ENCODE measurements at places on chromosomes 5 and 9. TPM values are rescaled to one million over a fixed set of nuclear protein-coding genes. Genes with fewer than 3 reads are reported as not detected.

DNA sequence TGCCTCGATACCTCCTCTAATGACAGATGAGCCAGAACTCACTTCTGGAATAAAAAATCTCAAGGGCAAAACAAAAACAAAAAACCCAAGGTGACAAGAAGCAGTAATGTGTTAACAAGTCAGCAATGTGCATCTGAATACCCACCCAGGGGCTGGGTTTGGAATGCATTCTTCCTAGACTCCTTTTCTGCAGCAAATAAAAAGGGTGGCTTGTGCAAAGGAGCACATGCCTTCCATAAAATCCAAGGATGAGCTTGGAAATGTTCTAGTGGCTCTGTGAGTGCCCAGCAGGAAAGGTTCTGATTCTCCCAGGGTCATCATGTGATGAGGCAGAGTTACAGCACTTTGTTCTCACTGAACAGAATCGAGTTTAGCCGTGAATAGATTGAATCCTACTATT lies 599.9 kb downstream of the RAB3C start:
- H3K4me1 ChIP-seq = peaks cover 4% of the 10 kb centered on the region
- H3K27me3 ChIP-seq = no peaks in the 10 kb centered on the region
- H3K27ac ChIP-seq = no peak overlapping the region

- no peaks in the 10 kb centered on the region for H3K27me3 ChIP-seq
- H3K36me3 ChIP-seq = no peaks in the 10 kb centered on the region
- no peak overlapping the region for H3K27ac ChIP-seq
- H3K4me3 ChIP-seq = no peak overlapping the region
- DNase-seq = no peak
Measured at GRCh38 chr5:127410959-127411358, 106.5 kb upstream of the PRRC1 start.

DNA sequence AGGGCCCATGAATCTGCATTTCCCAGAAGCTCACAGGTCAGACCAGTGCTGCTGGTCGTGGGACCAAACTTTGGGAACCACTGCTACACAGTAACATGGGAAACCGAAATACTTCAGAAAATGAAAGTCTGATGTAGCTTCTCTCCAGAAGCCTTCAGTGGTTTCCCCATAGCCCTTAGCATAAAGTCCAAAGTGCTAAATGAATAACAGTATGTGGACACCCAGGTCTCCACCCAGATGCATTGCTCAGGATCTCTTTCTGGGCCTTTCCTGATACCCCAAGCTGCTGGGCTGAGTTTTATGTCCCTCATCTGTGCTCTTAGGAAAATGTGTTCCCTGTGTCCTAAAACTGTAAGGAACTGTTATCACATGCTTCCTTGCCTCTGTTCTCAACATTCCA lies 100.4 kb downstream of the NFIB start:
- peaks cover 16% of the 10 kb centered on the region for H3K4me1 ChIP-seq
- H3K27me3 ChIP-seq = no peaks in the 10 kb centered on the region
- H3K4me3 ChIP-seq = no peak overlapping the region
- DNase-seq = no peak
- no peaks in the 10 kb centered on the region for H3K36me3 ChIP-seq
- no peak overlapping the region for H3K27ac ChIP-seq

The NRG2 gene
- total RNA-seq = 0.21 TPM

The DOLK gene
- 17.2 TPM for total RNA-seq

The DNLZ gene
- 17.9 TPM for total RNA-seq

- H3K27ac ChIP-seq = no peak overlapping the region
- H3K4me3 ChIP-seq = no peak overlapping the region
- H3K36me3 ChIP-seq = no peaks in the 10 kb centered on the region
Measured at GRCh38 chr5:92409134-92409533, 1026.0 kb upstream of the ARRDC3 start.

DNA sequence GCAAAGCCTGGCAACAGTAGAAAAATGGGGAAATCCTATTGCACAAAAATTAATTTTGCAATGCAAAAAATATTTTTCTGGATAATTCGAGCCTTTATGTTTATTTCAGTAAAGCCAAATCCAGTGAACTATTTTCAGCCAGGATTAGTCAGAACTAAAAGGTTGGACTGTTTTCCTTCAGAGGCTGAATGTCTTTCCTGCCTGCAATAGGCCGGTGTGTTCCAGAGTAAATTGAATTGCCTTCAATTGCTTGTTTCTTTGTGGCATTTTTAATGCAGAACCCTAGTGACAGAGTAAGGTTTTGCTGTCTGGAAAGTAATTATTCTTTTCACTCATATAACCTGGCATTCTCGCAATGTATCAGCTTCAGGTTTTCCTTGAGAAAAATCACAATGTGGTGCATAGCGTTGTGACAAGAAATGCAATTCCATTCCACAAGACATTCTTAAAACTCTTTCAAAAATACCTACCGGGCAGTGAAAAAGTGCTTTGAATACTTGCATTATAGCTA lies 183.7 kb downstream of the GLIS3 start:
- H3K27me3 ChIP-seq = no peaks in the 10 kb centered on the region
- no peaks in the 10 kb centered on the region for H3K36me3 ChIP-seq
- no peak overlapping the region for H3K4me3 ChIP-seq
- H3K27ac ChIP-seq = no peak overlapping the region
- H3K4me1 ChIP-seq = no peaks in the 10 kb centered on the region
- DNase-seq = no peak

DNA sequence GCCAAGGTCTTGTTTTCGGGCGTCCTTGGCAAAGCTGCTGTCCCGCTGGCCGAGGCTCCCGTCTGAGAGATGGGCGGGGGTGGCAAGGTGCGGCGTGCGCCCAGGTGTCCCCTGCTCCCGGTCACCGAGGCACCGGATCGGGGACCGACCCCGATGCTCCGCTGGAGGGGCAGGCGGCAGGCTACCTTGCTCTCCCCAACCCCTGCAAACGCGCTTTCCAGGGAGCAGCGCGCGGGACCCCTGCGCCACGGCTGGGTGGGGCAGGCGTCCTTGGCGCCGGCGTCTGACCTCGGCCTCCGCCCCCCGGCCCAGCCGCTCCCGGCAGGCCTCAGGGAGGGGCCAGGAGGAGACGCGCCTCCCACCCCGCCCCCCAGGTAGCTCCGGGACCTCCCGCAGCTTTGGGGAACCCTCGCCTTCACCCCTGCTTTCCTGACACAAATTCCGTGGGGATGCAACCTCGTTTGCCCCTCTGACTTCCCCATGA lies 551 bp downstream of the N4BP3 start:
- H3K4me1 ChIP-seq = peaks cover 38% of the 10 kb centered on the region
- no peaks in the 10 kb centered on the region for H3K27me3 ChIP-seq
- H3K27ac ChIP-seq = peak overlapping the region; percentile 54
- H3K4me3 ChIP-seq = peak overlapping the region; percentile 98
- H3K36me3 ChIP-seq = no peaks in the 10 kb centered on the region
- no peak for DNase-seq

- H3K27me3 ChIP-seq = no peaks in the 10 kb centered on the region
- no peak overlapping the region for H3K27ac ChIP-seq
- H3K36me3 ChIP-seq = no peaks in the 10 kb centered on the region
- H3K4me1 ChIP-seq = peaks cover 3% of the 10 kb centered on the region
Measured at GRCh38 chr5:122871661-122872060, 26.2 kb downstream of the SNX24 start.

The CCDC192 gene
- total RNA-seq = 0.63 TPM

DNA sequence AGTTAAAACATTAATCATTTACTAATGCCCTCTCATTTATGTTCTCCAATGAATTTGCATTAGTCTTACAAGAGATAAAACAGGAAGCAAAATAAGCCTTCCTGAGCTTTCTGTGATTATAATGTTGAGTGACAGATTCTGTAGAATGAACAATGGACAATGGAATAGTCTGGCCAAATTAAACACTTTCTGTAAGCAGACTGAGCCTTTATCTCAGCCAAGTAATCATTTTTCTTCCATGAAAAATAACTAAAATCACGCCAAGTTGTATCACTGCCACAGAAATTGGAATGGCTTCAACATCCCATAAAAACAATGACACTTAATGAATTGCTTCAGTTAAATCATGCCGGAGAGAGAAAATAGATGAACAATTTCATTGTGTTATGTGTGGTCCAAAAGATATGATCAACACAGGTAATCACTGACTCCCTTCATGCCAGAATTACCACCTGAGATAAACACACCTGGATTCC lies 63.0 kb downstream of the TSSK1B start:
- DNase-seq = no peak
- H3K27me3 ChIP-seq = no peaks in the 10 kb centered on the region
- H3K4me1 ChIP-seq = no peaks in the 10 kb centered on the region
- H3K36me3 ChIP-seq = no peaks in the 10 kb centered on the region

The CCDC183 gene
- 1.6 TPM for total RNA-seq

DNA sequence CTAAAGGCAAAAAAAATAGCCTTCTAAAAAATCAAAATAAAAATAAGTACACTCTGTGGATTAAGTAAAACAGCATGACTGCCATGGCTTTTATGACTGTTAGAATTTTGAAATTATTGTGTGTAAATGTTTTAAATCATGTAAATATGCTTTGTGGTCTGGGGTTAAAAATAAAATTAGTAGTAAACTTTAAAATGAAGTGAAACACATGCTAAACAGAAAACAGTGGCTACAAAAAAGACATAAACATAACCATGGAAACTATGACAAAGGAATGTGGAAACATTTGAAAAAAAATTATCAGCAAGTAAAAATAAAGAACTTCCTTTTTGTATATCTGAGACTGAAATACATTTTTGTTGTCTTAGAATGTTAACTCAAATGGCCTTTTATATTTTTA lies 134.5 kb upstream of the SPEF2 start:
- no peaks in the 10 kb centered on the region for H3K36me3 ChIP-seq
- H3K4me3 ChIP-seq = no peak overlapping the region
- H3K27ac ChIP-seq = no peak overlapping the region
- H3K4me1 ChIP-seq = 0 out of 2 replicates have a peak, but pooled peaks cover 2% of the 10 kb centered on the region

DNA sequence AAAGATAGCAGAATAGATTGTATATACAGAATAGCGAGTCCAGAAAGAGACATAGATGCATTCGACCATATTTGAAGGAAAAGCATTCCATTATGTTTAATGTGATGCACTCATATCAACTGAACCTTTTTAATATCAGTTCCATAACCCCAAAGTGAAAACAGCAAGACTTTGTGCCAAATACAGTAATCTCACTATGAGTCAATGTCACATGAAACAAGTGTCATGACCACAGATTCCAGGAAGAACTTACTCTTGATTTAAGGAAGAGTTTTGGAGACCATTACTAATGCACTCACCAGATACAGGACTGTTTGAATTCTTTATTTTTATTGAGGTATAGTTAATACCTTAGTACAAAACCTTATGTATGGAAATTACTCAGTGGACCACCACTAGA lies 220.5 kb downstream of the SH3GL2 start:
- H3K27me3 ChIP-seq = no peaks in the 10 kb centered on the region
- H3K4me3 ChIP-seq = no peak overlapping the region
- no peak for DNase-seq
- no peak overlapping the region for H3K27ac ChIP-seq
- H3K36me3 ChIP-seq = no peaks in the 10 kb centered on the region
- no peaks in the 10 kb centered on the region for H3K4me1 ChIP-seq

The SCGB3A2 gene
- 63.6 TPM for total RNA-seq

The IFNA2 gene
- total RNA-seq = not detected

DNA sequence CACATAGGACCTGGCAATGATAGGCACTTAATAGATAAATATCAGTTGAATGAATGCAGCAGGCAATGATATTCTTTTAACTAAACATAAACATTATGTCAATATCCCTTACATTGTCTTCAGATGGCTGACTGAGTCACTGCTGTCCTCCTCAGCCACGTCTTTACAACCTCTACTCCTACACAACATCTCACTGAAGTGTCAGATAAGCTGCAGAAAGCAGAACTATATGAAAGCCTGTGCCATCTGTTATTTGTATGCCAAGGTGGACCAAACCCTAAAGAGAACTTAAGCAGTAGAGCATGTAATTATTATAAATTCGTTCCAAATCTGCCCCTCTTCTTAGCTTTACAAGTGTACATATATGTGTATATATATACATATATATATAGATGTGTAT lies 271.2 kb downstream of the RASEF start:
- no peak overlapping the region for H3K4me3 ChIP-seq
- DNase-seq = no peak

GRCh38 chr9:120177121-120177520 lies 402.8 kb downstream of the CDK5RAP2 start:
- no peaks in the 10 kb centered on the region for H3K36me3 ChIP-seq
- H3K27ac ChIP-seq = no peak overlapping the region
- H3K4me1 ChIP-seq = no peaks in the 10 kb centered on the region
- no peak for DNase-seq
- H3K4me3 ChIP-seq = no peak overlapping the region

GRCh38 chr5:151684690-151685361 lies 1.9 kb downstream of the SPARC start:
- peak; percentile 82 for DNase-seq
- H3K4me1 ChIP-seq = peaks cover 23% of the 10 kb centered on the region
- H3K27me3 ChIP-seq = no peaks in the 10 kb centered on the region
- H3K36me3 ChIP-seq = no peaks in the 10 kb centered on the region
- 0 out of 2 replicates have a peak overlapping the region, but pooled peaks have one; percentile 39 for H3K27ac ChIP-seq

- H3K27ac ChIP-seq = no peak overlapping the region
- H3K27me3 ChIP-seq = peaks cover 15% of the 10 kb centered on the region
- H3K4me3 ChIP-seq = no peak overlapping the region
- H3K4me1 ChIP-seq = peaks cover 5% of the 10 kb centered on the region
- H3K36me3 ChIP-seq = peaks cover 6% of the 10 kb centered on the region
Measured at GRCh38 chr5:176369934-176370711, 4.8 kb downstream of the ARL10 start.

The SPATA31D4 gene
- not detected for total RNA-seq

The MZB1 gene
- not detected for total RNA-seq

DNA sequence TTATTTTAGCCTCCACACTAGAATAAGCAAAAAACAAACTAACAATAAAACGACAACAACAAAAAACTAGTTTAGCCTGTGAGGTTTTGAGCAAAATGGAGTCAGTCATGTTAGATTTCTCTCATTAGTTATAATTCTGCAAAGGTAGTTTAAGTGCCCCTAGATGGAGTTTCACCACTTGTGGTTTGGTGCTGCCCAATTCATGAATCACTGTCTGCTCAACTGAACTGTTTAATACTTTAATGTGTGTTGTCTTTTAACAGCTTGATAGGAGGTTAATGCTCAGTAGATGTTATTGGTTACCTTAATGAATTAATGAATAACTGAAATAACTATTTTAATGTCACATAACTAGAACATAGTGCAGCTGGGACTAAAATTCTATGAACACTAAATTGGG lies 3.5 kb upstream of the PLAA start:
- no peaks in the 10 kb centered on the region for H3K27me3 ChIP-seq
- no peak overlapping the region for H3K4me3 ChIP-seq
- peaks cover 3% of the 10 kb centered on the region for H3K4me1 ChIP-seq
- no peak overlapping the region for H3K27ac ChIP-seq

The IL13 gene
- not detected for total RNA-seq

The TAF11L10 gene
- total RNA-seq = not detected

GRCh38 chr9:7794196-7794595 lies 5.4 kb downstream of the DMAC1 start:
- H3K36me3 ChIP-seq = peaks cover 51% of the 10 kb centered on the region
- peaks cover 3% of the 10 kb centered on the region for H3K4me1 ChIP-seq
- no peak for DNase-seq
- H3K4me3 ChIP-seq = no peak overlapping the region
- no peaks in the 10 kb centered on the region for H3K27me3 ChIP-seq

All from H1 (cell line).